Esophagus muscularis mucosa (tissue), 4 donors: ENCODE measurements at places on chromosomes 7 and 10. TPM values are rescaled to one million over a fixed set of nuclear protein-coding genes. Genes with fewer than 3 reads are reported as not detected.

- peaks cover 9% of the 10 kb centered on the region for H3K4me1 ChIP-seq
- no peak overlapping the region for H3K4me3 ChIP-seq
- DNase-seq: no peak
- H3K36me3 ChIP-seq: no peaks in the 10 kb centered on the region
- H3K27ac ChIP-seq: no peak overlapping the region
Measured at GRCh38 chr7:73615886-73616285, 8.4 kb downstream of the MLXIPL start.

GRCh38 chr7:31029251-31030042 lies 22.7 kb upstream of the ADCYAP1R1 start:
- H3K4me1 ChIP-seq: peaks cover 19% of the 10 kb centered on the region
- no peak overlapping the region for H3K4me3 ChIP-seq
- no peaks in the 10 kb centered on the region for H3K36me3 ChIP-seq
- no peak overlapping the region for H3K27ac ChIP-seq

- peaks cover 3% of the 10 kb centered on the region for H3K4me1 ChIP-seq
- H3K27me3 ChIP-seq: no peaks in the 10 kb centered on the region
- peaks cover 3% of the 10 kb centered on the region for H3K36me3 ChIP-seq
- H3K4me3 ChIP-seq: no peak overlapping the region
Measured at GRCh38 chr7:101973130-101973529, 155.7 kb downstream of the CUX1 start.

- H3K4me3 ChIP-seq: no peak overlapping the region
- no peaks in the 10 kb centered on the region for H3K4me1 ChIP-seq
- H3K27ac ChIP-seq: no peak overlapping the region
- H3K27me3 ChIP-seq: no peaks in the 10 kb centered on the region
- H3K36me3 ChIP-seq: no peaks in the 10 kb centered on the region
Measured at GRCh38 chr7:7246223-7246622, 63.9 kb downstream of the C1GALT1 start.

FAM25G gene
- total RNA-seq: not detected

ANLN gene
- 11.2 TPM for total RNA-seq

IQCE gene
- total RNA-seq: 22.2 TPM

LEP gene
- total RNA-seq: not detected

LIPJ gene
- not detected for total RNA-seq
